WTC11 (cell line): ENCODE measurements at places on chromosomes 7 and 10.

- peak; percentile 28 for DNase-seq
Measured at GRCh38 chr7:94393246-94394108, 1.2 kb upstream of the COL1A2 start.

- DNase-seq, result peak; percentile 45
Measured at GRCh38 chr10:98267894-98268693, at the start of gene LOXL4. Gene LOXL4 (minus strand): TSS chr10:98268194. CDS start chr10:98263019, 5,175 bp downstream.

DNA sequence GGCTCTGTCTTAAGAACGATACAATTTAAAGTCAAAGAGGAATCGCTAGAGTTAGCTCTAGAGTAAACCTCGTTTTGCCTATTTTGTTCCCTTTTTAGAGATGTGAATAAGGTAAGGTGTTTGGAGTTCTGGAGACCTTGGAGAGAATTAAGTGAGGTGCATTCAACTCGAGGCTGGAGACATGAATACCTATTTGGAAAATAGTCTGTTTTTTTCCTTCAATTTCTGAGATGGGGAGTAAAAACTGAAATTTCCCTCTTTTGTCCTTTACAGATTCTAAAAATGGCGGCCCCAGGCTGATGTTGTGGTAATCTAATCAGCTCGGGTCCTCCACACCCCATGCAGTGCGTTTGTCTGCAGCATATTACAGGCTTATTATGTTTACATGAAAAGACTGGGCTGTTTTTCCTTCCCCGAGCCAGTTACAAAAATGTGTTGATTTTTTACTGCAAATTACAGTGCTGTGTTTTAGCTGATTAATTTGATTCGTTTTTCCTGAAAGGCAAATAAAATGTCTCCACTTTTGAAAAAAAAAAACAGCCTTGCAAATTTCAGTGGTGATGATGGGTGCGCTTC lies 1.5 kb downstream of the KMT2E start:
- no peak for DNase-seq

- no peak for DNase-seq
Measured at GRCh38 chr7:151716323-151716722, 160.6 kb downstream of the PRKAG2 start.

GRCh38 chr10:60414877-60415585 lies 25.4 kb upstream of the ANK3 start:
- DNase-seq, result no peak

DNA sequence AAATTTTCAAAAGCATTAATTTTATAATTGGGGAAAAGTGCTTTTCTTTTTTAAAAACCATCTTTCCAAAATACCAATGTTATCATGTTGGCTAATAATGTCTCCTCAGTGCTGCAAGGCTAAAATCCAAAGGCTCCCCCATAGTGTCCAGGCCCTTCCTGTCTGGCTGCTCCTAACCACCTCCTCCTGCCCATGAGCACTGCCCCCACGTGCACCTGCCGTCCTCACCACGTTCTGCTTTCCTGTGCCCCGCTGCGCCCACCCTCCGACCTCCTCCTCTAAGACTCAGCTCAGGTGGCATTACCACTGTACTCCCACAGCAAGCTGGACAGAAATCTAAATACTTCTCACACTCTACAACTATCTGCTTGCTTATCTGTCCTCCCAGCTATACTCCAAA lies 17.7 kb downstream of the PAXIP1 start:
- no peak for DNase-seq

GRCh38 chr7:66460921-66461361 lies 167.7 kb upstream of the KCTD7 start:
- no peak for DNase-seq

DNA sequence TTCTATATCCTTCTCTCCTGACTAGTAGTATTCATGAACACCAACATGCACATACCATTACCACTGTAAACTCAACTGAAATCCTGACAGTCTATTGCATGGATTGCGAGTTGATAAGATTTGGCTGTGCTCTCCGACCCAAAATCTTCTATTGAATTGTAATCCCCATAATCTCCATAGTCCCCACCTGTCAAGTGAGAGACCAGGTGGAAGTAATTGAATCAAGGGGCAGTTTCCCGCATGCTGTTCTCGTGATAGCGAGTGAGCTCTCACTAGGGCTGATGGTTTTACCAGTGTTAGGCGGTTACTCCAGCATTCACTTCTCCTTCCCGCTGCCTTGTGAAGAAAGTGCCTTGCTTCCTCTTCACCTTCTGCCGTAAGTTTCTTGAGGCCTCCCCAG lies 261.8 kb downstream of the PHF14 start:
- DNase-seq, result no peak

DNA sequence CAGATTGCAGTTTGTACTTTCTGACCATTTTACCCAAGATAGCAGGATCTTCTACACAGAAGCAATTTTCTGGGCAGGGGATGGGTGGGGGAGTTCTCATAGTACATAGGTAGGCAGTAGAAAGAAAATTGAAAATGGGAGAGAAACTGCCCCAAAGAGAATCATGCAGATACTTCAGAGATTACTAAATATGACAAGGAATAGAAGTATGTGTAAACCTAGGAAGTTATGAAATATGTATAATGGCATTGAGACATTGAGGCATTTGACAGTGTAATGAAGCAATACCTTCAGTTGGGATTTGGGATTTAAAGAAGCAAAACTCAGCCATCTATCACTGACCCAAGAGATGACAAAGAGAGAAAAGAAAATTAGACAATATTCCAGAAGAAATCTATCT lies 233.0 kb downstream of the PTN start:
- no peak for DNase-seq

GRCh38 chr10:48390933-48391845 lies 84.7 kb downstream of the MAPK8 start:
- no peak for DNase-seq

DNA sequence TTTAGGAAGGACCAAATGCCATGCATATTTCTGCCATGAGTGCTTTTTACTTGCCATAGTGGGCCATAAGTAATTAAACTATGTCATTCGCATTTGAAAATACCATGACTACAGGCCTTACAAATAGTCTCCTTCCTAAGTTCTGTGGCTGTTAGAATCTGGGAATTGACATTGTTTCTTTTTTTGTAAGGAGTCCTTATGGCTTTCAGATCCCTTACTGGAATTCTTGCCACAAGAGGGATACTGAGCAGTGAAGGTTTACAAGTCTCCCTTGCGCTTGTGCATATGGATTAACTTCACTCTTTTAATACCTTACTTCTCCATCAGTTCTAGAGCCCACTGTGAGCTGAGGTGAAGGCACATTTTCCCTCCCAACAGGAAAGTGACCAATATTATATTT lies 166.0 kb downstream of the NRG3 start:
- DNase-seq, result no peak

DNA sequence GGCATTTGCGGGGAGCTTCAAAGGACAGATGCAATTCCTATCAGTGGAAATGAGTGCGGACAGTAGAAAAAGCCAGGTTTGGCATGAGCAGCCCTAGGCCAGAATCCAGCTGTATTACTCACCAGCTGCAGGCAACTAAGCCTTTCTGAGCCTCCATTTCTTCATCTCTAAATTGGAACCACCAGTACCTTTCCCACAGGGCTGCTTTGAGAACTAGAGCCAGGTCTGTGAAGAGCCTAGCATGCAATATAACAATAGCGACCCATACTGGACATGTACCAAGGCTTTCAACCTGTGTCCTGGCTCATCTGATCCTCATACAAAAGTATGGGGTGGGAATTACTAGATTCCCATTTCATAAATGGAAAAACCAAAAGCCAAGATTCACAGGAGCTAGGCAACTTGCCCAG lies 101.0 kb downstream of the GSAP start:
- DNase-seq, result no peak
